ENCODE measurements at places on chromosomes 1 and 21. TPM values are rescaled to one million over a fixed set of nuclear protein-coding genes. Genes with fewer than 3 reads are reported as not detected.

DNA sequence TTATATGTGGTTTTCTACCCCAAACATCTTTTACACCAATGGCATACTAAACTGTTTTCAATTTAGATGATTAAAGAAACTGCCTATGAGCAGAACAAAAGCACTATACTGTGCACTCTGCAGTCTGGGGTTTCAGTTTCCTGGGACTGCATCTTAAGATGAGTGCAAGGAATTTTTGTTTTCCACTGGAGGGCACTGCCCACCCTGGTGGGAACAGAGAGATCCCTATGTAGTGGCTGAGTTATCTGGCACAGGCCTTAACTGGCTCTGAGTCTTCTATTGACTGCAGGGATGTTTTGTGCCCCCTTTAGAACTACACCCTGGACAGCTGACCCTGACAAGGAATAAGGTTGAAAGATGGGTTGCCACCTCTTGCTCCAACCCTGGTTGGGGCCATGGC is 12.0 kb downstream of the PROK1 start:
- no peaks in the 10 kb centered on the region for H3K36me3 ChIP-seq
- peaks cover 16% of the 10 kb centered on the region for H3K4me1 ChIP-seq
- H3K27me3 ChIP-seq, result no peaks in the 10 kb centered on the region
- H3K27ac ChIP-seq, result no peak overlapping the region

The ICOSLG gene
- under 0.01 TPM for total RNA-seq

GRCh38 chr1:81681601-81682266 is 119.0 kb upstream of the ADGRL2 start:
- peak; percentile 65 for DNase-seq
- H3K36me3 ChIP-seq, result no peaks in the 10 kb centered on the region
- no peaks in the 10 kb centered on the region for H3K27me3 ChIP-seq
- H3K4me1 ChIP-seq, result peaks cover 37% of the 10 kb centered on the region
- H3K27ac ChIP-seq, result no peak overlapping the region

- peak; percentile 94 for DNase-seq
- peak overlapping the region; percentile 91 for H3K27ac ChIP-seq
- no peaks in the 10 kb centered on the region for H3K27me3 ChIP-seq
- peaks cover 27% of the 10 kb centered on the region for H3K4me1 ChIP-seq
- no peaks in the 10 kb centered on the region for H3K36me3 ChIP-seq
Measured at GRCh38 chr1:225746361-225747179, 31.1 kb upstream of the SRP9 start.

DNA sequence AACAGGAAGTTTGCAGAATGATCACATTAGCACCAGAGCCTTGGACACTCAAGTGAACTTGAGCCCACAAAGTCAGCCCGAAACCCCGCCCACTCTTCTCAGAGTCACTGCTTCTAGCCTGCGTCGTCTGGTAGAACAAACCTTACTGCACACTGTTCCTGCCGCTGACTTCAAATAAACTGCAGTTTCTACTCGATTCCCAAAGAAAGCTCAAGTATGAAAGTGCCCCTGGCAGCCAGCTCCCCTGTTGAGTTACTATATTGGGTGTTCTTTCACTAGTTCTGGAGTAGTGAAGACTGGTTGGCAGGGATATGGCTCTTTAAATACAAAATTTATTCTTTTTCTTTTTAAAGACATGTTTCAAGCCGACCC is 164.7 kb downstream of the GALNT2 start:
- H3K27ac ChIP-seq, result no peak overlapping the region
- H3K4me3 ChIP-seq, result no peak overlapping the region
- no peak for DNase-seq
- H3K36me3 ChIP-seq, result no peaks in the 10 kb centered on the region
- H3K27me3 ChIP-seq, result no peaks in the 10 kb centered on the region
- no peaks in the 10 kb centered on the region for H3K4me1 ChIP-seq

GRCh38 chr1:156212833-156213643 is at the start of gene PMF1:
TSS of gene PMF1 (plus strand) at chr1:156213007. CDS start at chr1:156213016, 9 bp downstream.
- DNase-seq, result peak; percentile 99
- peak within 1 kb of the TSS; percentile 93 for H3K4me3 ChIP-seq
- peak within 1 kb of the TSS; percentile 91 for H3K27ac ChIP-seq
